ENCODE measurements at places on chromosomes 4 and X. TPM values are rescaled to one million over a fixed set of nuclear protein-coding genes. Genes with fewer than 3 reads are reported as not detected.
A peak's percentile ranks its signal among the peaks of the same experiment; 100 is the strongest.

CNGA2 gene
- not detected for total RNA-seq

FMR1NB gene
- not detected for total RNA-seq

F8A3 gene
- total RNA-seq, result 8.2 TPM

HSD17B13 gene
- total RNA-seq, result not detected

SLC10A6 gene
- total RNA-seq, result 1.4 TPM

SSX3 gene
- total RNA-seq, result not detected

POU3F4 gene
- total RNA-seq, result 1.1 TPM

FAM47A gene
- not detected for total RNA-seq

DDIT4L gene
- 6.1 TPM for total RNA-seq

TEX13D gene
- total RNA-seq, result not detected

PAGE5 gene
- total RNA-seq, result not detected

AKAP14 gene
- total RNA-seq, result not detected

DNA sequence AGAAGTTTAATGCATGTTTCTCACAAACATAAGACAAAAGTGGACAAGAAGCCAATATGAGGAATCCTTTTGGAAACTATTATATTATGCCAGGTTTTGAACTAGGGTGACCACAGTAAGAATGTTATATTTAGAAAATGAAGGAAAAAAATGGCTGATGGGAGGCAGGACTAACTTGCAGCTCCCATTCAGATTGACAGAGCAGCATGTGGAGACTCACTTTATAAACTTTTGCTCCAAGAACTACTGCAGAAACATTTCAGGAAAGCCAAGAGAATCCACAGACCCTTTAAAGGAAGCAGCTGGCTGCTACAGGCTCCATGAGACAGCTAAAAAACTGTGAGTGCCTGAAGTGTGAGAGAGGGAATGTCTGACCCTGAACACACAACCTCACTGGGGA, 738.6 kb upstream of the GRIA3 start:
- DNase-seq, result no peak

DNA sequence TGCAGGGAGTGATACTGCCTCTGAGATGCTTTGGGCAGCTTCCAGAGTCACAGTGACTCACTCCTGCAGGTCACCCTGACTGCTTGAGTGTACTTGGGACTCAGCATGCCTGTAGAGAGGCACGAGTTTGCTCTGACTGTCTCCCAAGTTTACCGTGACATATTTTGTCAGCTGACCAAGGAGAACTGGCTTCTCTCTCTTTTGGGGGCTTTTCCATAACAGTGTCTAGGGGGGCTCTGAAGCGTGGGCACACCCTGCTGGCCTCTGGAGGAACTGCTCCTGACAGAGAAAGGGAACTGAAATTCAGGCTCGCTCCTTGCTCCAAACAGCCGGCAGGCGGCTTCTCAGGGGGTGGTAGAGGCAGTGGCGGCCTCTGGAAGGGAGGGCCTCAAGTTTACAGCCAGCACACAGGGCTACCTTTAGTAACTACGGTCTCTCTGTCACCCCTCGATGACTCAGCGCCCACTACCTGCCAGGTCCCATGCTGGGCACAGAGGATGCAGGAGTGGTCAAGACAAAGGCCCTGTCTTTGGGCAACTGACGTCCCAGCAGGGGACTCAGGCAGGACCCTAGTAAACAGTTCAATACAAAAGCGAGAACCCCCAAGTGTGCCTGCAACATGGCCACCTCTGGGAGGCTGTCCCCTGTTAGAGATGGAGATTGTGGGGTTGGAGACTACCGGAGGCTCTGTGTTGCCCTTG, 17.8 kb downstream of the ZNF185 start:
- no peak for DNase-seq

DNA sequence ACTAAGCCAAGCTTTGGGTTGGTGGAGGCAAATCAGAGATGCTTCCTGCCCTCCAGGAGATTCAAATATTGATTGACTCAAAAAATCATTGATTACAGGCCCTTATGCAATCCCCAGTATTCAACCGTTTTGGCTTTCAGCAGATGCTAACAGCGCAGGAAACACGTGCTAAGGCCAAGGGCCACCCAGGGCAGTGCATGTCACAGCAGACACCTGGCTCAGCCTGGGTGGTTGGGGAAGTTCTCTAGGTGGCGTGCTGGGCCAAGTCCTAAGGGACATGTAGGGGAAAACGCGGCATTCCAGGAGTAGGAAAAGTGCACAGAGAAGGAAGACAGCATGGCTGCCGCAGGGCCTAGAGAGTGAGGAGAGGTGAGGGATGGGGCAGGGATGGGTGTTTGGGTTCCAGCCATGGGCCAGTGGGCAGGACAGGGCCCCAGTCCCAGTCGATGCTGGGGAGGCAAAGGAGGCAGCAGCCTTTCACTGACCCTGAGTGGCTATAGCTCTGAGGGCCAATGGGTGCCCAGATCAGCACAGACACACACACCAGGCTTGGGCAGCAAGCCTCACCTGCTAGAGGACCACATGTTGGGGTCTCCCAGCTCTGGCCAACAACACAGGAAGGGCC, 239.1 kb downstream of the EVC2 start:
- DNase-seq, result no peak

GRCh38 chrX:57930051-57930450, 19.8 kb upstream of the ZXDA start:
- no peak for DNase-seq

DNA sequence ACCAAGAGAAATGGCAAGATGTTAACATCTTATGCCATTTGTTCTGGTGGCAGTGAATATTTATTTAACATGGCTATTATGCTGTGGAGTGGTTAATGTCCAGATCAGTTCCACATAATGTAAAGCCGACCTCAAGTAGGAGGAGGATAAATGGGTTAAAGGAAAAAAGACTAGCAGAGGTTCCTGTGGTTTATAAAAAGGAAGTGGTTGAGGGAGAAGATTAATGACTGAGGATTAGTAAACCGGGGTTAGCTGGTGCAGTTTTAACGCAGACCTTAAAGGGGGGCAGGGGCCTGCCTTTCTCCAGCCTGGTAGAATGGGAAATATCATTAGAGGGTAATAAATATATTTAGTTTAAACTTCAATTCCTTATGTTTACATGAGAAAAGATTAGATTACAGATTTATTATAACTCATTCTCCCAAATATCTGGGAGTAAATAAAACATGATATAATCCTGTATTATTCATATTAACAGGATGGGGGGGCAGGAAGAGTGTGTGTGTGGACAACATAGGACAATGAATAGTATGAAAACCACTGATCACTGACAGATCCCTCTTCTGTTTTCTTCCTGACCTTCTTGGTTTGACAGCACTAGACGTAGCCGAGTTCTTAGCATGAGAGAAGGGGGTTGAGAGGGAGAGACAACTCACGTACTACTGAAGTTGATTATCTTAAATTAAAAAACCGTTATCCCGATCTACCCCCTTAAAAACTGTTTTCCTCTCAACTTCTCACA, 124.1 kb upstream of the LIMCH1 start:
- no peak for DNase-seq

- no peak for DNase-seq
These were observed 611.2 kb downstream of the RPA4 start for GRCh38 chrX:97494756-97495372.

- no peak for DNase-seq
These were observed 221.4 kb downstream of the TACR3 start for GRCh38 chr4:103498161-103499070.

DNA sequence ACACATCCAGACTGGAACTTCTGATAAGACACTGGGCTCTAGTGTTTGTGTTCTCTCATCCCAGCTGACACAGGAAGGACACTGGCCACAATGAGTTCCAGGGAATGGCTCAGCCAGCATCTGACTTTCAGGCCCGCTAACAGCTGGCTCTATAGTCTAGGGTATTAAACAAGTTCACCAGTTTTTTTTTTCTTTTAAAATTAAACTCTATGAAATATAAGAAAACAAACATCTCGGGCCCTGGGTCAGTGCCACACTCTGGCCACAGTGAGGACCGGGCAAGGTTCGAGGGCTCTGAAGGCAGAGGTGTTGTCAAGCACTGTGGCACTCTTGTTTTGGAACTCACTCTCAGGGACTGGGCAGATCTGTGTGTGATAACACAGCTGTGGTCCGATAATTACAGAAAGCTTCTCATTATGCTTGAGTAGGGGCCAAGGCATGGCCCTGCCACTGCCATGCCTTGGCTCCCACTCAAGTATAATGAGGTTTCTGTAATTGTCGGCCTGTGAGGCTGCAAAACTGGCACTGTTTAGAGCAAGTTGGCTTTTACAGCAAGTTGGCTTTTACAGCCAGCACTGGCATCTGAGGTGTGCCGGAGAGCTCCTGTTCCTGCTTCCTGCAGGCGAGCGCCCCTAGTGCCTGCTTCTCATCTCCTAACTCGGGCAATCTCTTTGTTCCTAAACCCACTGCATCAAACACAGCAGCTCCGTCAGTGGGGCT, 62.8 kb downstream of the PPP1R2C start:
- DNase-seq, result peak; percentile 70

DNA sequence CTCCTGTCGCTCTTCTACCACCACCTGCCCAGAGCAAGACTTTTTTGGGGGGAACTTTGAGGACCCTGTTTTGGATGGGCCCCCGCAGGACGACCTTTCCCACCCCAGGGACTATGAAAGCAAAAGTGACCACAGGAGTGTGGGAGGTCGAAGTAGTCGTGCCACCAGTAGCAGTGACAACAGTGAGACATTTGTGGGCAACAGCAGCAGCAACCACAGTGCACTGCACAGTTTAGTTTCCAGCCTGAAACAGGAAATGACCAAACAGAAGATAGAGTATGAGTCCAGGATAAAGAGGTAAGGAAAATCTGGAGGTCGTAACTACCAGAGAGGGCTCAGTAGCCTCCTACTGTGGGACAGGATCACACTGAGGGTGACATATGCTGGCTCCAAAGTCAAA, 364.5 kb downstream of the MAPK10 start:
- DNase-seq, result no peak

- no peak for DNase-seq
These were observed 62.8 kb upstream of the GRIA3 start for GRCh38 chrX:123121241-123121640.

DNA sequence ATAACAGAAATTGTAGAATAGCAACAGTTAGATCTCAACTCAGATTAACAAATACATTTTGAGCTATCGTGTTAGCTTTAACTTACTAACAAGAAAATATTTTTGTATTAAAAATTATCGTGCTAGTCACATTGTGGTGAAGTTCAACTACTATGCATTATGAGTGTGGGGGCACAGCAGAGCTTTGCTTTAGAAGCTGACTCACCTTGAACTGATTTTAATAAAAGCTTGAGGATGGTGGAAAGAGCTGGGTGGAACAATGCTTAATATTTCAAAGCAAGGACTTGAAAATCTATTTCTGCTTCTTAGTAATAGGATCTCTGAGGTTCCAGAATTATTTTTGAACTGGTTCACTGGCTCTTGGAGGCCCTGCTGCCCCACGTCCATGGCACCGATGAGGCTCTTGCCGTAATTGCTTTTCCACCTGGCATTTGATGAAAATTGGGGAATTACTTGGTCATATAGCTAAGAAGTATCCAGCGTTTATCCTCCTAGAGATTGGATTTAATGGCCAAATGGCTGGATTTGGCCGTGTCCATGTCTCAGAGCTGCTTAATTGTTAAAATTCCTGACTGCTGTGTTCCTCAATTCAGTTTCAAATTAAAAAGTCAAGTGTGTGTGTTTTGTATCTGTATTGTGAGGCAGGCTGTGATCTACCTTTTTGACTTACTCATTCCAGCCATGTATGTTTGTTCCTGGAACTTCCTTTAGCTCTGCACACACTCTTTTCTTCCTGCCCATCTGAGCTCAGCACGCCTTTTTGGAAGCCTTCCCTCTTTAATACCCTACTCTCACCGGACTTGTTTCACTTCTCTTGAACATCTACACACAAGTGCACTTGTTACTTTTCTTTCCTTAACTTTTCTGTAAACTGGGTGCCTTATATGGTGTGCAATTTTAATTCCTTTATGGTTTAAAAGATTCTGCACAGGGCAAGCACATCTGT, 66.6 kb upstream of the LIMCH1 start:
- no peak for DNase-seq

DNA sequence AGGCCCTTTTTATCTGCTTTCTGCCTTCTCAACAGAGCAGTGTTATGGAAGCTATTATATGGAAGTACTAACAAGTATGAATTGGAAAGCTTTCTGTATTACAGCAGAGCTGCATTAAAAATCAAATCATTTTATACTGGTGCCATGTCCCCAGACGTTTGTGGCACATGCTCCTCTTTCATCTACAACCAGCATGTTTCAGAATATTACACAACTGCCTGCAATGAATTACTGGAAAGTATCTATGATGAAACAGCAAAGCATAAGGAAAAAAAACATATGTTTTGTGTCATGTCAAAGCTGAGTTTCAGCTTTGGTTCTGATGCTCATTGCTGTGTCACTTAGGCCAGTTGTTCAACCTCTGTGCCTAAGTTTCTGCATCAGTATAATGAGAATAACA, 576.8 kb downstream of the GBA3 start:
- DNase-seq, result no peak

DNA sequence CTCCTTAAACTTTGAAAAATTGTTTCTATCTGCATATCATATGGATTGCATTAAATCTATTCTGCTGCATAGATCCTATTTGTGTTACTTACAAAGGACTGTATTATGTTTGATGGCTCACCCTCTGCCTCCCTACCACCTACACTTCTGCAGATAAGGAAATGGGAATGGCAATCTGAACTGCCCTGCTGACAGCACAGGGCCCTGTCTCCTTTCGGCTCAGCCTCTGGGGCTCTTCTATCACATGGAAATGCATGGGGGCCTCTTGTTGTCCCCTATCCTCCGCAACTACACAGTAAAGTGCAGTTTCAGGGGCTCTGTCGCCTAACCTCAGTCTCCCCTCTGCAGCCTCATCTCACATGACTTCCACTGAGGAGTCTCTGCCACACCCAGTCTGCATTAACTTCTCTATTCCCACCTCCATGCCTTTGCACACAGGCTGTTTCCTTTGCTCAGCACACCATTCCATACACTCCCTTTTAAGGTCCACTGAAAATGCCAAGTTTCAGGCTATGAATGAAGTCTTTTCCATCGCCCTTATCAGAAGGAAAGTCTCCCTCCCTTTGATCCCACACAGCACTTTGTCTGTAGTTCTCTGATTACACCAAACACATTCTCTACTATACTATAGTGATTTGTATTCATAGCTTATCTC, 12.5 kb downstream of the RELL1 start:
- DNase-seq, result no peak

DNA sequence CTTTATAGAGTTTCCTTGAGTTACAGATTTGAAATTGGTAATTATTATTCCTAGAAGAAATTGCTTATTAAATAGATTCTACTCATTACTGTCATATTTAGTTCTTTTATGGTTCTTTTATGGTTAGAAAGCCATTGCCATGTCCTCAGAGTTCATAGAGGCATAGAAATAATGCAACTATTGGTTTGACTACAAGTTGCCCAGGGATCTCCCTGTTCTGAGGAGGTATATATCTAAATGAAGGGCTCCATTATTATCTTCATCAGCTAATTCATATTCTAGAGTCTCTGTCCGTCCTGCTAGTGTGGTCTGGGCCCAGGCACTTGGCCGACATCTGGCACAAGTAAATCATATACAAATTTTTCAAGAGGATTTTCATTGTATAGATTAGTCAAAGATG, 535.7 kb downstream of the PPP4R3C start:
- DNase-seq, result no peak

GRCh38 chrX:31271615-31272471, 200.0 kb upstream of the FTHL17 start:
- DNase-seq, result no peak

GRCh38 chr4:118774989-118775388, 60.9 kb downstream of the SEC24D start:
- no peak for DNase-seq

Data from kidney (tissue), 22 donors.